PC-9 (cell line): ENCODE measurements at places on chromosomes 12 and 14. TPM values are rescaled to one million over a fixed set of nuclear protein-coding genes. Genes with fewer than 3 reads are reported as not detected.

GRCh38 chr12:5171701-5172100 is 128.0 kb downstream of the KCNA5 start:
- no peak for DNase-seq

DNA sequence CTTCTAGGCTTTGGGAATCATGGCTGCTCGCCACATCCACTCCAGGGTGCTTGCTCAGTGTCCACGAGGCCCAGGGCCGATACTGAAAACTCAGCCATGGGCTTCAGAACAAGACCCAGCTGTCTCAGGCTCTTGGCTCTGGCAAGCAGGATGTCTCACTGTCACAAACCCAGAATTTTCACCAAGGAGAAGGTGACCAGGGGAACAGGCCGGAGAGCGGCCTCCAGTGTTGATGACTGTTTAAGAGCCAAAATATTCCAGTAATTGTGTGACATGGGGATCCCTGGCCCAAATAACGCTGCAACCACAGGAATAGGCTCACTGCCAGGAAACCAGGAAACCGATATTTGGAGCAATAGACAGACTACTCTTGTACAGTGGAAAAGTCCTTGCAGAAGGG is 9.8 kb upstream of the SERPINA5 start:
- no peak for DNase-seq

GRCh38 chr12:132439333-132439904 is 50.5 kb upstream of the FBRSL1 start:
- no peak for DNase-seq

DNA sequence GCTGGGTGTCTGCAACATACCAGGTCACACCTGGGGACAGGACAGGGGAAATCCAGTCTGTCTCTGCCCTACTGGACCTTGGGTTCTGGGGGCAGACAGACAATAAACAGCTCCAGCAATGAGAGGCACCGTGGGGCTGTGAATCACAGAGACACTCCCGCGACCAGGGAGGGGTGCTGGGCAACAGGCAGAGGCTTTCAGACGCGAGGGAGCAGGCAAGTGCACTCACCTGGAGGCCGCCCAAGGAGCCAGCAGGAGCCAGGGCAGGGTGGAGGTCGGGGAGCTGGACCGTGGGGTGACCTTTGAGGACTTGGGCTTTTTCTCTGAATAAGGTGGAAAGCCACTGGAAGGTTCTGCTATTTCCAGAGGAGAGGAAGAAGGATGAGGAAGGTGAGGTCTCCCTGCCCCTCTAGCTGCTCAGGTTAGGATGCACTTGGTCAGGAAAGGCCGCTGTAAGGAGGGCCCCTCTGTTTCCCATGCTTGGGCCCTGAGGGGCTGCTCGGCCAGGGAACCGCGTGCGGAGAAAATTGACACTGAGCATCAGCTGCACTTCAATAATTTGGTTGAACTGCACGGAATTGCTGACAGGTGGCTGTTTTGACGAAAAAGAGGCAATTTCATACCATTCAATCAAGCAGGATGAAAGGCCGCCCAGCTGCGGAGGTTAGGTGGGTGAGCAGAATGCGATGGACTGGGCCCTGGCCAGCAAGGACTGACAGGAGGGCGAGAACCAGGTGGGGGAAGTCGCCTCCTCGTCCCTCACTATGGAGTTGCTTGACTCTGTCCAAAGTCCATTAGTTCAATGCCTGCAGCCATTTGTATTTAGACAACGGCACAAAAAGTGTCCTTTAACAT is 42.2 kb downstream of the JAG2 start:
- DNase-seq: no peak

GRCh38 chr12:133165776-133166175 is 15.5 kb upstream of the ZNF268 start:
- no peak for DNase-seq

DNA sequence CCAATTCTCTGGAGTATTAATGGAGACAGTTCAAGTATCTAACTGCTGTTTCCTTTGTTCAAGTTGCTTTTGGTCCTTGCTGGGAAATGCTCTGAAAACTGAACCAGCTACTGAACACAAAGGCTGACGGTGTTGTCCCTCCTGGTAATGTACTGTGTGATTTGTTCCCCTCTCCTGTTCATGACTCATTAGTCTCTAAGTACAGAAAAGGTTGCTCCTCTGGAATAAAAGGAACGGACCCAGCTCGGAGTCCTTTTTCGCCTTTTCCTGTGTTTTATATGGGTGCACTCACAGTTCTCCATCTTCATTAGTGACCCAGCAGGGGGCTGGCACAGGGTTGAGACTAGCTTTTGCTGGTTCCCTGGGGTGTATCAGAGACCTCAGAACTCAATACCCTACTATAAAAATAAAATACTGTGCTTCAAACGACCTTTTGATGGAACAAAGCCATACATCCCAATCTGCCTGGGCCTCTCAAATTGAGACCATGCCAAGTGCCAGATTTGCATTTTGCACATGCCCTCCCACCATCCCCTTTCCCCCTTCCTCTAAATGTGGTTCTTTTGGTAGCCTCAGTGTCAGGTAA is 269.7 kb downstream of the RAD51B start:
- no peak for DNase-seq

GRCh38 chr12:58176296-58176869 is 235.0 kb downstream of the ATP23 start:
- DNase-seq: peak; percentile 5

GRCh38 chr12:80702889-80703805 is 4.3 kb upstream of the MYF6 start:
- DNase-seq: peak; percentile 75

DNA sequence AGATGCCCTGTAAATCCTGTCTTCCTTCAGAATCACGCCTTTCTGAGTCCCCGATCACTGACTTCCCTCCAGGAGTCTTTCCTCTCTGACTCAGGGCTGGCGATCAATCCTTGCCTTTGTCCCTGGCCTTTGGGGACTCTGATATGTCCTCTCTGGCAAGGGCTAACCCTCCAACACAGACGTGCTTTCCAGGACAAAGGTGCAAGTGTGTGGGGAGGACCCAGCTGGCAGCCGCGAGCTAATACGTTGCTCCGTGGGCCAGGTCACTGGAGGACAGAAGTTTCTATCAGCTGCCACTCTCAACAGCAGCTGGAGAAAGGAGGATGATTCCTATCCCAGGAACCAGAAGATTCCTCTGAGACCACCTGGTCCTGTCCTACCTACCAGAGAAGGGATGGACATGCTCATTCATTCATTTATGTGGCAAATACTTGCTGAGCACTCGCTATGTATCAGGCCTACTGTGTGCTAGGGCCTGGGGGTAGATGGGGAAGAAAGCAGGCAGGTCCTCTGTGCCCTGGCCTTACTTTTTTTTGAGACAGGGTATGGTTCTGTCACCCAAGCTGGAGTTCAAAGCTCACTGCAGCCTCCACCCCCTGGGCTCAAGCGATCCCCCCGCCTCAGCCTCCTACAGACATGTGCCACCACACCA is 8.5 kb upstream of the SCARB1 start:
- DNase-seq: no peak

DNA sequence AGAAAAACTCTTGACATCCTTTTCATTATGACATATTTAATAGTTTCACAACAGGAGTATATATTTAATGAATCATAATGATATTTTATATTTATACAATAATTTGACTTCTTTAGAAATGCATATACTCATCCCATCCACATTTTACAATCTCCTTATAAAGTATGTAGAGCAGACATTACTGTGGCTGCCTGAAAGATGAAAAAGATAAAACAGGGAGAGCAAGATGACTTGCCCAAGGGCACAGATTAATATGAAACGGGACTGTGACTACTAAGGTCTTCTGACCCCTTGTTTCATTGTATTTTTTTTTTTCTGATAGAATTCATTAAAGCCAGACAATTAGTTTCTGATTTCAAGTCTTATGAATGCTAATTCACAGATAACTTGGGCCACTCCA is 293.6 kb downstream of the SOX5 start:
- DNase-seq: no peak

GRCh38 chr14:71741241-71741640 is 191.0 kb upstream of the RGS6 start:
- DNase-seq: no peak

GRCh38 chr12:24424376-24424775 is 474.9 kb upstream of the SOX5 start:
- no peak for DNase-seq

The GPRC5D gene
- not detected in 2 replicates for total RNA-seq
